T-helper 2 cell treated with Interferon-gamma antibody and Interleukin-4, amounts not matched to agents 100 ng/mL and 5 ng/mL, for 36 hours (primary cell): ENCODE measurements at places on chromosomes 1 and 21. TPM values are rescaled to one million over a fixed set of nuclear protein-coding genes. Genes with fewer than 3 reads are reported as not detected.

Gene CLDN19
- not detected in 2 replicates for total RNA-seq

Gene RUNX3
- total RNA-seq = 93.0 and 98.8 TPM in 2 replicates

Gene E2F2
- total RNA-seq = 85.6 and 87.7 TPM in 2 replicates

Gene OR2W3
- total RNA-seq = 0.75 and 0.93 TPM in 2 replicates

Gene SMPDL3B
- 0.41 and 0.64 TPM in 2 replicates for total RNA-seq

Gene EPHB2
- not detected in 2 replicates for total RNA-seq

Gene APCS
- total RNA-seq = not detected in 2 replicates

Gene STYXL2
- total RNA-seq = not detected in 2 replicates

Gene OR2T33
- not detected in 2 replicates for total RNA-seq
